ENCODE measurements at places on chromosomes 13 and 19.

DNA sequence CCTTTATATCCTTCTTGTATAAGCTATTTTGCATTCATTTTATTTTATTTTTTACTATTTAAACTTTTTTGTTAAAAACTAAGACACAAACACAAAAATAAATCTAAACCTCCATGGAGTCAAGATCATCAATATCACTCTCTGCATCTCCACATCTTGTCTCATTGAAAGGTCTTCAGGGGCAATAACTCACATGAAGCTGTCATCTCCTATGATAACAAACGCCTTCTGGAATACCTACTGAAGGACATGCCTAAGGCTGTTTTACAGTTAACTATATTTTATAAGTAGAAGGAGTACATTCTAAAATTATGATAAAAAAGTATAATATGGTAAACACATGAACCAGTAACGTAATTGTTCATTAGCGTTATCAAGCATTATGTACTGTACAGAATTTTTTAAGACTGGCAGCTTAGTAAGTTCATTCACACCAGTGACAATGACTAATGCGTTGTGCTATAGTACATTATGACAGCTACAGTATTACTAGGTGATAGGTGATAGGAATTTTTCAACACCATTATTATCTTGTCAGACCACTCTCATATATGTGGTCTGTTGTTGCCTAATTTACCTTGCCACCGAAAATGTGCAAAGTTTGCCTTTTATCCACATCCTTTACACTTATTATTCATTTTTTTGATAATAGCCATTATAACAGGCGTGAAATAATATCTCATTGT is 390.7 kb upstream of the SLITRK1 start:
- DNase-seq, result no peak

GRCh38 chr13:47087841-47088240 is 191.0 kb upstream of the HTR2A start:
- no peak for DNase-seq

DNA sequence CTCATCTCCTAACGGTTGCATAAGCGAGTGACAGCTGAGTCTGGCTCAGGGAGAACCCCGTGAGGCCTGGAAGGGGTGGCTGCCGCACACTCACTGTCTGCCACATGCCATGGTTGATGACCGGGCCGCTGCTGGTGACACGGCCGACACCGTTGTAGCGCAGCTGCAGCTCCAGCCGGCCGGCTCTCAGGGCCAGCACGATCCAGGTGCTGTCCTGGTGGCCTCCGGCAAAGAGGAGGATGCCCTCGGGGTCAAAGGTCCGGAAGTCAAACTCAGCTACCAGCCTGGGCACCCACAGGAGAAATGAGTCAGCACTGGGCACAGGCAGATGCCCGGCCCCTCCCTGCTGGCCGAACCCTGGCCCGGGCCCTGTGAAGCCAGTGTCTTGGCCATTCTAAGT is 31.7 kb downstream of the GAS6 start:
- no peak for DNase-seq

- DNase-seq, result no peak
Measured at GRCh38 chr19:13899912-13900584, 5.9 kb downstream of the BRME1 start.

GRCh38 chr13:53342623-53343360 is 314.2 kb downstream of the OLFM4 start:
- DNase-seq, result no peak

DNA sequence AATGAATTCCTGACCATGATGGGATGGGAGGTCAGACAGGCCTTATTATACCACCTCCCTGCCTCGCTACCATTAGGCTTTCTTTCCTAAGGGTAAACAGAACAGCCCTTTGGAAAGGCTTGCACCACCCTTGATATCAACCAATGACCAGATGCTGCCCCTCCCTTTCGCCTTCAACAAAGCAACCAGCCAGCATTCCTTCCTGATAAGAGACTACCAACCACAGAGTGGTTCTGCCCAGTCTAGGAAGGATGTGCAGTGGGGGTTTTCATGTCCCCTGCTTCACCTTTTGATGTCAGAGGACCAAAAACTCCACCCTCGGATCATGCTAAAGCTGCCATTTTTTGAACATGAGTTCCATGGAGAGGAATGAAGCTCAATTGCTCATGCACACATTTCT is 21.7 kb downstream of the TEX30 start:
- DNase-seq, result no peak

GRCh38 chr19:805166-805551 is 7.9 kb downstream of the PTBP1 start:
- DNase-seq, result no peak

GRCh38 chr19:16834747-16835146 is 5.5 kb downstream of the SIN3B start:
- DNase-seq, result no peak

GRCh38 chr19:30070198-30070967 is 128.3 kb downstream of the URI1 start:
- no peak for DNase-seq

GRCh38 chr13:99656092-99656745 is 154.9 kb downstream of the TM9SF2 start:
- no peak for DNase-seq

DNA sequence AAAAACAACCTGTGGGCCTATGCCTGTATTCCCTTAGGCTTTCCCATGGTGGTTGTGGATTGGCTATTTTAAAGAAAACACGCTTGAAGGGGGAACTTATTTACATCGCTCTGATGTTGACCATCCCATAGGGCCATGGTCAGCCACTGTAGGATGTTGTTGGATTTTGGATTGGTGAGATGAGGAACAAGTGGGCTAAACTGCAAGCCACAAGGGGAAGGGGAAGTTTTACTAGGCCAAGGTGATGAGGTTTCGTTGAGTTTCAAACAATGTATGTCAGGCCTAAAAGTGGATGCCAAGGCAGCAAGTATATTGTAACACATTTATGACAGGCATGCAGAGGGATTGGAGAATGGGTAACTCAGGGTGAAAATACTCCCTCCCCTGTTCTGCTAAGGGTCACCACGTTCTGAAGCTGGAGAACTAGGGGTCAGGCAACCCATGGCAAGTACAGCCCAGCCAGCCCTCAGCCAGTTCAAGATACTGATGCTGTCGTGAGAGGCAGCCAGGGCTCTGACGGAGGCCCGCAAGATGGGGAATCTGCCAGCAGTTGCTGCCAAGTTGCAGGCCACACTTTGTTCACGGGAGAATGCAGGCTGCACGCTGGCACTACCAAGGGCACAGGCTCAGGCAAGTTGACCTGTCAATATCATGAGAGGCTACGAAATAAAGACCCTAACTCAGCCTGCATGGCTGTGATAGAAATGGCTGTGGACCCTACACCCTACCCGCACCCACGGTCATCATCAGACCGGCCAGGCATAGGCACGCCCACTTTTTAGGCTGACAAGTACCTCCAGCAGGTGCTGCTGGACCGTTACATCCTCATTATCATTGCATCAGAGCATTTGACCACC is 11.1 kb downstream of the IRGC start:
- DNase-seq, result no peak

DNA sequence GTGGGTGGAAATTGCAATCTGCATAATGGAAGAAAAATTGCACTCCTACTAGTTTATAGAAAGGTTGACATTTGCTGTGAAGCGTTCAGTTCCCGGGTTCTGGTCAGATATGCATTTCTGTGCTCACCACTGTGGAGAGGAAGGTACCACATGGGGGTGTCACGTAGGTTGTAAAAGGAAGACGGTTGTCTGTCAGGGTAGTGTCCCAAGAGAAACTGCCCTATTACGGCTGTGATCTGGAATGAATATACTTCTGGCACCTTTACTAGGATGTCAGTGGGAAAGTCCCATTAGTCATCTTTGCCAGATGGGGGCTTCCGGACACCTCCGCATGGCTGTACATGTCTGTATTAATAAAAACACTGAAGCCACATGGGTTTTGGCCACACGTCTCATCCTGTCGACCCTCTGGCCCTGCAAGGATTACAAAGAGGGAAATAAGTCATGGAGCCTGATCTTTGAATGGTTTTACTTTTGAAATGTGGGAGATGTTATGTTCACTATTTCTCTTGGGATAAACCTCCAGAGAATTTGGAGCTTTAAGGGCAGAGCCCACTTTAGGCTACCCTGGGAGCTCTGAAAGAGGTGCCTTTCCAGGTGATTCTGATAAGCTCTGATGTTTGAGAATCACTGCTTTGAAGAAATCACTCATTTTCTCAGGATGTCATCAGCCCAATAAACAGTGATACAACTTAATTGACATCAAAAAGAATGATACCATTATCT is 133.9 kb downstream of the AKAP11 start:
- no peak for DNase-seq

- no peak for DNase-seq
Measured at GRCh38 chr13:59793107-59793506, 370.6 kb downstream of the DIAPH3 start.

DNA sequence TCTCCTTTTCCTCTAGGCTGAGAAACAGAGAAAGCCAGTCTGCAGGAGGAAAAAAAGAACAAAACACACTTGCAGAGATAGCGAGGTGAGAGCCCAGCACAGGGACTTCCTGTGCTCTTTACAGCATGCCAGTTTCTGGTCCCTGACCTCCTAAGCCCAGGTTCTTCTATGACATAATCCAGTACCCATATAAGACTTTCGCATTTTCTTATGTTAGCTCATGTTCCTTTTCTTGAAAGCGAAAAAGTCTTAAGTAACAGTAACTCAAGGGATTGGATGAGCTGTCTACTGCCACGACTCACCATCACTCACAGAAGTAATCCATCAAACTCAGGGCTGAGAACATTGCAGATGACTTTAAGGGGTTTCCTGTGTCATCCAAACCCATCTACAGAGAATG is 17.4 kb downstream of the CCDC70 start:
- DNase-seq, result no peak

DNA sequence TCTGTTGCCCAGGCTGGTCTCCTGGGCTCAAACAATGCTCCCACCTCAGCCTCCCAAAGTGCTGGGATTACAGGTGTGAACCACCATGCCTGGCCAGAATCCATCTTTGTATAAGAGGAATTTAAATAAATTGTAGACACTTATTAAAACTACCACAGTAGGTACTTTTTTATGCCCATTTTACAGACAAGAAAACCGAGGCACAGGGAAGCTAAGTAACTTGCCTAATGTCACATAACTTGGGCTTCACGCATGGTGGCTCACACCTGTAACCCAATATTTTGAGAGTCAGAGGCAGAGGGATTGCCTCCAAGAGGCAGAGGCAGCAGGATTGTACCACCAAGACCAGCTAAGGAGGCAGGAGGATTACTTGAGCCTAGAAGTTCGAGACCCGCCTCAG is 22.7 kb upstream of the CALM3 start:
- no peak for DNase-seq

DNA sequence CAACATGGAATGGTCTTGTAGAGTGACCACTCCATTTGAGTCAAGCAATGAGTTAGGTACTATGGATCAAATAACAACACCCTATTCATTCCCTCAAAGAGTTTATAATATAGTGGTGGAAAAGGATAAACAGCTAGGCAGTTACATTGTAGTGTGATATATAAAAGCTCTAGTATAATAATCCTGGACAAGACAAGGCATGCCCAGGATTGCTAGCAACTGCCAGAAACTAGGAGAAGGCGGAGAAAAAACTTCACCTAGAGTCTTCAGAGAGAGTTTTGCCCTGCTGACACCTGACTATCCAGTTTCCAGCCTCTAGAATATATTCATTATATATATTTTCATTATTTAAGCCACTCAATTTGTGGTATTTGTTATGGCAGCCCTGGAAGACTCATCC is 530.6 kb downstream of the KLF12 start:
- no peak for DNase-seq

DNA sequence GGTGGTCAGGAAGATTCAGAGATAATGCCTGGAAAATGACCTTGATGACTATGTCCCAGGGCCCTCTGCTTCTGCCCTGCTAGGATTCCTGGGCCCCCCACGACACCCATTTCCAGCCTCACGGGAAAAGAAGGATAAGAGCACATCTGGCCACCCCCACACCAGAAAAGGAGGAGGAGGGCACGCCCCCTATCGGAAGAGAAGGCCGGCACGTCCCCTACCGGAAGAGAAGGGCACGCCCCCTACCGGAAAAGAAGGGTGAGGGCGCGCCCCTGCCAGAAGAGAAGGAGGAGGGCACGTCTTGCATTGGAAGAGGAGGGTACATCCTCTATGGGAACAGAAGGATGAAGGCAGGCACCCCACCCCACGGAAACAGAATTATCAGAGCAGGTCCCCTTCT is 84.3 kb downstream of the IER2 start:
- DNase-seq, result no peak

GRCh38 chr13:36418022-36418805 is 14.1 kb upstream of the CCNA1 start:
- no peak for DNase-seq

- DNase-seq, result no peak
Measured at GRCh38 chr13:113288880-113289279, 8.2 kb upstream of the LAMP1 start.

DNA sequence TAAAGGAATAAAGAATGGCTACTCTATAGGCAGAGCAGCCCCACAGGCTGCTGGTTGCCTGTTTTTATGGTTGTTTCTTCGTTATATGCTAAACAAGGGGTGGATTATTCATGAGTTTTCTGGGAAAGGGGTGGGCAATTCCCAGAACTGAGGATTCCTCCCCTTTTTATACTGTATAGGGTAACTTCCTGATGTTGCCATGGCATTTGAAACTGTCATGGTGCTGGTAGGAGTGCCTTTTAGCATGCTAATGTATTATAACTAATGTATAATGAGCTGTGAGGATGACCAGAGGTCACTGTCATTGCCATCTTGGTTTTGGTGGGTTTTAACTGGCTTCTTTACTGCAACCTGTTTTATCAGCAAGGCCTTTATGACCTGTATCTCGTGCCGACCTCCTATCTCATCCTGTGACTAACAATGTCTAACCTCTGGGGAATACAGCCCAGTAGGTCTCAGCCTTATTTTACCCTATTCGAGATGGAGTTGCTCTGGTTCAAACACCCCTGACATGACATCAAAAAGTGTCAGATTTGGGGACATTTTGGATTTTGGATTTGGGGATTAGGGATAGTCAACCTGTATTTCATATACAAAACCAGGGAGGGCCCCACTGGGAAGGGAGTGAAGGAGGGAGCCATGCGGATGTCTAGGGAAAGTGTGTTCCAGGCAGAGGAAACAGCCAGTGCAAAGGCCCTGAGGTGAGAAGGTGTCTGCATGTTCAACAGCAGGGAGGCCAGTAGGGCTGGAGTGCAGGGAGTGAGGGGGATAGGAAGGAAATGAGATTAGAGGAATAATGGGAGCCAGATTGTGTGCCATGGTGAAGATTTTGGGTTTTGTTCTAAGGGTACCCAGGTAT is 10.9 kb downstream of the FXYD5 start:
- no peak for DNase-seq

DNA sequence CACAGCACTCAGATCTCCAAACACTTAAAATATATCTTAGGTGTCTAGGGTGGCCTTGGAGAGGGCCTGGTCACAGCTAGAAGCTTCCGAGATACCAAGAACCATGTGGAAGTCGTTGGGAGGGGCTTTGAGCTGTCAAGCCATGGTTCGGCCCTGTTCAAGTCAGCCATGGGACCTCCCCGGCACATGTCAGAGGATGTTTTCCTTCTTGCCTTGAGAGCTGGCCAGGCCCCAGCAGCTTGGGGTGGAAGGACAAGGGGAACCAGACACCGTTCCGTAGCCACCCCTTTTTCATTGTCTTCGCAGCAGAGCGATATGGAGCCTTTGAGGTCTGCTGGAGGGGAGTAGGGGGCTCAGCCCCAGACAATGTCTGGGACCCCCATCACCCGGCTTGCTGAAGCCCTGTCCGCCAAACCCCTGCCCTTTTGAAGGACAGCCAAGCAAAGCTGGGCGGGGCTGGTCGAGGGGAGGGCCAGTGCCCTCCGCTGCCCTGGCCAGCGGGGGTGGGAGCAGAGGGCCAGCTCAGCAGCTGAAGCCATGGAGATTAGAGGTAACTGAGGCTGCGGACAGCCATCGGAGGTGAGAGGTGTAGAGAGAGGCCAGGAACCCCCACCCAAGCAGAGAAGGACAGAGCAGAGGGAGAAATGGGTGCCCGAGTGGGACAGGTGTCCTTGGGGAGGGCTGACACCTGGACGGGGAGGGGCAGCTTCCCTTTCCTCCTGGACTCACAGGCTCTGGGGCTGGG is 435 bp downstream of the KLK11 start:
- no peak for DNase-seq
